Hematopoietic multipotent progenitor cell treated with erythropoietin and hydrocortisone succinate and interleukin-3 and kit ligand, for 8 days (in vitro differentiated cells): ENCODE measurements at places on chromosomes 12 and 14.
A peak's percentile ranks its signal among the peaks of the same experiment; 100 is the strongest.

GRCh38 chr14:49220492-49220891 is 365.7 kb downstream of the RPS29 start:
- DNase-seq: no peak

GRCh38 chr12:24565300-24565699 is 383.6 kb downstream of the BCAT1 start:
- no peak for DNase-seq

GRCh38 chr14:23664207-23664885 is 28.2 kb downstream of the DHRS2 start:
- DNase-seq: no peak

GRCh38 chr14:22666203-22666893 is 22.2 kb upstream of the OR6J1 start:
- no peak for DNase-seq

DNA sequence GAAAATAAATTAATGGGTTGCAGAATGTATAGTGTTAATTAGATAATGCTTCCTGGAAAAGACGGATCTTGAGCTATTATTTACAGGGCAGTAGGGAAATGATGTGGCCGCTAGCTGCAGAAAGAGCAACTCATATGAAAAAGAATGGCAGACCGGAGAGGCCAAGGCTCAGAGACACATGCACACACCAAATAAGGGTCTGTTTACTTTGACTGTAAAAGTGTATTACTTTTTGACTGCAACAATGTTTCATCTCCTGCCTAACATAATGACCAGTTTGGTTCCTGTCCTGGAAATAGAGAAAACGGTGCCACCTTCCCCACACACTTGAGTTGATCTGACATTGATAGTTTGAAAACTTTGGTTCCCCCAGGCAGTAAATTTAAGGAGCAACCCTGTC is 290.9 kb downstream of the CACNA1C start:
- no peak for DNase-seq

GRCh38 chr12:107092669-107093416 is 506 bp downstream of the CRY1 start:
- DNase-seq: no peak

GRCh38 chr14:32692441-32692840 is 246.2 kb upstream of the NPAS3 start:
- no peak for DNase-seq

GRCh38 chr12:42076976-42077375 is 67.7 kb downstream of the GXYLT1 start:
- peak; percentile 92 for DNase-seq

- no peak for DNase-seq
These were observed 60.1 kb upstream of the TUNAR start for GRCh38 chr14:95816539-95816938.

DNA sequence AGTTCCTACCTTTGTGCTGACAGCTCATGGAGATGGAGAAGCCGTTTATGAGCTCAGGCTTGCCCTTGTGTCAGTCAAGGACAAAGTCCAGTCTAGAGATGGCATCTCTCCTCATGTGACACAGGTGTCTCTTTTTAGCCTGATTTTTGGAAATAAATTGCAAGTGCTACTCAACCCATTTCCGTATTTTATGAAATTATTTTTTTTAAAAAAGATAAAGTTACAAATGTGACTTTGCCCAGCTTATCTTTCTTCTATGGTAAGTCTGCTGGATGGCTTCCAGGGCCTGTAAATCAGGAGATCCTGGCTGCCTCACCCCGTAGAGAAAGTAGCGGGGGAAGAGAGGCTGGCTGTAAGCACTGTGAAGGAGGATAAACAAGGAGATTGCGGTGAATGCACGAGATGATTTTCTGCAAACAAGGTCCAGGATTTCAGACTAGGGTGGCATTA is 169.7 kb downstream of the MYRFL start:
- DNase-seq: peak; percentile 50

DNA sequence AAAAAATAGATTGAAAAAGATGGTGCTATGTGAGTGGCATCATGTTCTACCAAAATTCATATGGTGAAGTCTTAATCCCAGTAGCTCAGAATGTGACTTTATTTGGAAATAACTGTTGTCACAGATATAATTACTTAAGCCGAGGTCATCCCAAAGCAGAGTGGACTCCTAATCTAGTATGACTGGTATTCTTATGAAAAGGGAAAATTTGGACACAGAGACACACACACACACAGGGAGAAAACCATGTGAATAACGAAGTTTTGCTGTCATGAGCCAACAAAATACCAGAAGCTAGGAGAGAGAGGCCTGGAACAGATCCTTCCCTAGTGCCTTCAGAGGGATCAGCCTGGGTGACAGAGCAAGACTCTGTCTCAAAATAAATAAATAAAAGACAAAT is 62.6 kb downstream of the FAR2 start:
- no peak for DNase-seq

- no peak for DNase-seq
These were observed 63.7 kb upstream of the RTL1 start for GRCh38 chr14:100967178-100967577.

- no peak for DNase-seq
These were observed 547 bp downstream of the CNTN1 start for GRCh38 chr12:40692765-40693206.

DNA sequence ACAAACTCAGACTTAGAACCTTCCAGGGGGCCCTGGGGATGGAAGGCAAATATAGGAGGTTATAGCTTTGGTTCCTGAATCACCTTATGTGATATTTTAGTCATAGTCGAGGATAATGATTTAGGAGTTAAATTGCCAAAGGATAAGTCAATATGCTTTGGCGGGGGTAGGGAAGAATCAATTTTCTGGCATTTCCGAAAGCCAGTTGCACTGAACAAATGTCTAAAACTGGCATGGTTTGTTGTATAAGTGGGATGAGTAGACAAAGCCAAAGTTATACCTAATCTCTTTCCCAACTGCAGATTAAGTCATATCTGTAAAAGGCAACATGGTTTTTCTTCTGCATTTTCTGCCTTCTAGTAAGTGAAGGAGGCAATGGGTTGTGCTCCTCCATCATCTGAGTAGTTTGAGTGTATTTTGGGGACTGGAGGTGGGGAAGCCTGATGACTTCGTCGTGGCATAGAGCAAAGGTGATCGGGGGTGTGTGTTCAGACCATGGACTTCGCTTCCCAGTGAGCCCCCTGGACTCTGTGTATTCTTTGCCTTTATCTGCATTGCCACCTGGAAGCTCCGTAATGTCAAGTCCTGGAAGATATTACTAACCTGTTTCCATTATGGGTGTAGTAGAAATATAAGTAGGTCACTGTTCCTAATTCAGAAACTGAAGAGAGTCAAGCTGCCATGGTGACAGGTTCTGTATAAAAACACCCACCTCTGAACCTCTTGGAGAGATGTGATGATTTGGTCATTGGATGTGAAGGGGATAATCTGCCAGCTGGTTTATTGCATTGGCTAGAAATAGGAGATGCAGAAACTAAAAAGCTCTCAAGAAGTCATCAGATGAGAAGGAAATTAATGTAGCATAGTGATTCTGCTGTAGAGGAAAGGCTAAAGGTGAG is 24.5 kb downstream of the PPFIBP1 start:
- DNase-seq: no peak

GRCh38 chr12:123280971-123281370 is 9.3 kb upstream of the CDK2AP1 start:
- DNase-seq: no peak

DNA sequence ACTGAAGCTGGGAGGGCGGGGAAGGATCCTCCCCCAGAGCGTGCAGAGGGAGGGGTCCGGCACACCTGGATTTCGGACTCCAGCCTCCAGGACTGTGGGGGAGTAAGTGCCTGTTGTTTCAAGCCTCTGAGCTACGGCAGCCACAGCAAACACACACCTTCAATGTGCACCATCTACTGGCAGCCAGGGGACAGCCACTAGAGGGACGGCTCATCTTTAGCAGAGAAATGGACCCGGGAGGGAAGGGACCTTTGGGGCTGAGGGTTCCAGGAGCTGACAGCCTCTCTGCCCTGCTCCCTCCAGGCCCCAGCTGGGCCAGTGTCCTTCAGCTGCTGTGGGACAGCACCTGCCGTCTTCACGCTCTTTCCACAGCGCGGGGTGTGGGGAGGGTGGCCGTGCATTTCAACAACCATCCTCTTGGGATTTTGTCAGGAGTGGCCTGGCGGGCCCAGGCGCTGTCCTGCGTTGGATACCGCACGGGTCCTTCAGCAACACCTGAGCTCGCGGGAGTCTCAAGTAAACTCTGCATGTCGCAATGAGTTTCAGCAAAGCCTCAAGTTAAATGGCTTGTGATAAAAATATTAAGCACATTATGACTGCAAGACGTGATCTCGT is 209.2 kb upstream of the C14orf180 start:
- DNase-seq: peak; percentile 29

- no peak for DNase-seq
These were observed 121.5 kb downstream of the RBM19 start for GRCh38 chr12:113844495-113845210.

- DNase-seq: no peak
These were observed 9.5 kb downstream of the CNTN1 start for GRCh38 chr12:40701756-40702155.
